Activated CD4-positive, alpha-beta T cell treated with anti-CD3 and anti-CD28 coated beads for 36 hours (primary cell): ENCODE measurements at places on chromosomes 2 and 18. TPM values are rescaled to one million over a fixed set of nuclear protein-coding genes. Genes with fewer than 3 reads are reported as not detected.

- no peak for DNase-seq
These were observed 53.3 kb upstream of the UPP2 start for GRCh38 chr2:158048327-158048726.

- no peak for DNase-seq
These were observed 8.0 kb downstream of the D2HGDH start for GRCh38 chr2:241742320-241742939.

- no peak for DNase-seq
These were observed 135.1 kb downstream of the RIT2 start for GRCh38 chr18:42980426-42980825.

- no peak for DNase-seq
These were observed 50.4 kb downstream of the EML6 start for GRCh38 chr2:54773838-54774237.

G6PC2 gene
- total RNA-seq = not detected
